Melanocyte of skin (primary cell): ENCODE measurements at places on chromosomes 5 and 9. TPM values are rescaled to one million over a fixed set of nuclear protein-coding genes. Genes with fewer than 3 reads are reported as not detected.

Gene GRAMD2B
- 10.7 and 20.4 TPM in 2 replicates for total RNA-seq

Gene MACIR
- total RNA-seq = 22.8 and 27.3 TPM in 2 replicates

Gene ANKRD18A
- not detected in 2 replicates for total RNA-seq

Gene ANKRD18B
- total RNA-seq = 5.9 and 8.4 TPM in 2 replicates

Gene GGTA1
- not detected in 2 replicates for total RNA-seq

Gene GNE
- 31.7 and 40.7 TPM in 2 replicates for total RNA-seq

Gene BHMT2
- total RNA-seq = 2.3 and 2.9 TPM in 2 replicates

Gene LAMC3
- total RNA-seq = 0.69 and 1.1 TPM in 2 replicates

Gene GARIN3
- not detected in 2 replicates for total RNA-seq

Gene PLEKHG4B
- under 0.01 and 0.31 TPM in 2 replicates for total RNA-seq

Gene PAX5
- total RNA-seq = under 0.01 TPM in 1 of 2 replicates, not detected in the other
